ENCODE measurements at places on chromosomes 16 and 17.
A peak's percentile ranks its signal among the peaks of the same experiment; 100 is the strongest.

- DNase-seq = no peak
Measured at GRCh38 chr16:79154086-79154485, 446.5 kb downstream of the MAF start.

DNA sequence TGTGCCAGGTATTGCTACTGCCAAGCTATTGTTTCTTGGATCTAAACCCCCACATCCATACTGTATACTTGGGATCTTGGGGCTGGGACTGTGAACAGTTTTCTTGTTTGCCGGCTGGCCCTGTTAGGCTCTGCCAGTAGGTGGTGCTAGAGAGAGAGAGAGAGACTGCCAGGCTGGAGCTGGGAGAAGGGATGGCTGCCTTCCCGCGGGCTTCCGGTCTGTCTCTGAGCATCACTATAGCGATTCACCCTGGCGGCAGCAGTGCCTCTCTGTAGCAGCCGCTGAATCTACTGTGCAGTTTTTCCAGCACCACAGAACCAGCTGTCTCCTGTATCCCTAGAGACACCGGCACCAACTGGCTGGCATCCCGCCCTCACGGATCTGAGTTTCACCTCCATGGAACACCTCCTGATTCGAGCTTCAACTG, 201.2 kb downstream of the UTP18 start:
- DNase-seq = peak; percentile 85

GRCh38 chr17:35577830-35578196, 558 bp downstream of the PEX12 start:
- DNase-seq = no peak

DNA sequence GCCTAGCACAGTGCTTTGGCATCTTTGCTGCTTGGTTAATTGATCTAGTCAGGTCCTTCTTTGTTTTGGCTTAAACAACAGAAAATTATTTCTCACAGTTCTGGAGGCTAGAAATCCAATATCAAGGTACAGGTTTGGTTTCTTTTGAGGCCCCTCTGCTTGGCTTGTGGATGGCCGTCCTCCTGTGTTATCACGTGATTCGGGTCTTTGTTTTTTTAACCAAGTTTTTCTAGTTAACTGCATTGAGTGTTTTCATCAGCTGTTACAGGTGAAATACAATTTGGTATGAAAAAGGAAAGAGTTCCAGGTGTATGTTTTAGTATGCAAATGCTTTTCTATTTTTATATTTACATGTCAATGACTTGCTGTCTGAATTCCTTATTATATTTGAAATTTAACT, 2.8 kb downstream of the NLK start:
- peak; percentile 81 for DNase-seq

- DNase-seq = no peak
Measured at GRCh38 chr17:6910987-6911603, 79.6 kb upstream of the TEKT1 start.

GRCh38 chr17:8741771-8742170, 2.9 kb downstream of the CCDC42 start:
- no peak for DNase-seq

DNA sequence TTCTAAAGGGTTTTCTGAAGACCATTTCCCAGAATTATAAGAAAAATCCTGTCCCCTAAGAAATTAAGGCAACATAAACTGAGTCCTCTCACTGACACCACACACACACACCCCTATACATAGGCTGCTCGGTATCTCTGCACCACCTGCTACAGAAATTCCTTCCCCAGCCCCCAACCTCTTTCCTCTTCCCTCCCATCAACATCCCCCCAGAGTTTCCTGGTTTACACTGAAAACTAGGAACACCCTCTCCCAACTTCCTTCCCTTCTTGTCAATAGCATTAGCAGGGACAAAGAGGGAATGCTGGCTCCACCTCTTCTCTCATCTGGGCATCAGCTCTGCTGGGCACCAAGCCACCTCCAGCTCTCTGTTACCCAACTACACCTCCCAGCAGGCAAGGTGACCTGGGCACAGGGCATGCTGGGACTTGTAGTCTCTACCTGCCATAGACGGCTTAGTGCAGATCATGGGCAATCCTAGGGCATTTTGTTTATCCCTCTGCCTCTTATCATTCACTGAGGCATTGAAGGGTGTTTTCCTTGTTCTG, 15.7 kb downstream of the CAVIN1 start:
- DNase-seq = peak; percentile 76

DNA sequence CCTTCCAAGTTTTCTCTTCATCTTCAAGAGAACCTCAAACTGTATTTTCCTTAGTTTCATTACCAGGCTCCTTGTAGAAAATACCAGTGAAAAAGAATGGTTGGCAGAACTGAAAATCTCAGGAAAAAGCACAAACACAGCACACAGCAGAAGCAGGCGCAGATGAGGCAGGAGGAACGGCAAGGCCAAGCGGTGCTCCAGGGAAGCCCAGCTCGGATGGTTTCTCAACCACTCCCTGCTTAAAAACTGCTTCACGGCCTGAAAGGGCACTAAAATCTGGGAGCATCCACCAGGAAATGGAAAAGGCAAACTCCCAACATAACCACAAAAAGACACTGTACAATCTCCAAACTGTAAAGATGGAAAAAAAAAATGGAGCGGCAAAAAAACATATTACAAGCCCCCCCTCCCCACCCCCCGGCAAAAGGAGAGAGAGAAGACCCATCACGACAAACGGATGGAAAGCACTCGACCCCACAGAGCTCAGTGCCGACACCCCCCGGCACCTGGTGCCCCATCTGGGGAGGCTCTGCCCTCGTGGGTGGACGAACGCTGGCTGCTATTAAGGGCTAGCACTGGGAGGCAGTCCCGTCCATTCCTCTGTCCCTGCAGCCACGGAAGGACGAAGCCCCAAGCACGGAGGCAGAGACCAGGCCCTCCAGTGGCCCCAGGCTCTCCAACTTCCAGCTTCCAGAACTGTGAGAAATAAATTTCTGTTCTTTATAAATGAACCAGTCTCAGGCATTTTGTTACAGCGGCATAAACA, 127.5 kb downstream of the ZNF778 start:
- DNase-seq = no peak

GRCh38 chr17:5798094-5798493, 213.8 kb upstream of the NLRP1 start:
- no peak for DNase-seq

DNA sequence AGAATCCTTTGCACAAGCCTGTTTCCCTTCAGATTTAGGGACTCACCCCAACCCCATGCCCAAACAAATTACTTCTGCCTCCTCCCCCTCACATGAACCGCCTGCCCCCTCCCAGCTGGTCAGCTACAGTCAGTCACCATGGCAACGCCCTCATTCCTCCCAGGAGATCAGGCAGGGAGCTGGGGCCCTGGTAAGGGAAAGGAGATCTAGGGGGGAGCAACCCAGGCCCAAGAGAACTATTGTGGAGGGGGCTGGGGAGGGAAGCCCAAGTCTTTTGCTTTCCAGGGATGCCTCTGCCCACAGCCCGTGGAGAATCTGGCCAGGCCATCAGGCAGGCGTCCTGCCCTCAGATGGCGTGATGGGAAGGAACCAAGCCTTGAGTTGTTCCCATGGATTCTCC, 2.8 kb downstream of the FAM171A2 start:
- DNase-seq = peak; percentile 34

GRCh38 chr17:9225305-9226101, 204.2 kb downstream of the NTN1 start:
- DNase-seq = no peak

- no peak for DNase-seq
Measured at GRCh38 chr16:68909099-68909733, 65.9 kb downstream of the TANGO6 start.

- DNase-seq = no peak
Measured at GRCh38 chr16:52254746-52255145, 292.2 kb downstream of the TOX3 start.

DNA sequence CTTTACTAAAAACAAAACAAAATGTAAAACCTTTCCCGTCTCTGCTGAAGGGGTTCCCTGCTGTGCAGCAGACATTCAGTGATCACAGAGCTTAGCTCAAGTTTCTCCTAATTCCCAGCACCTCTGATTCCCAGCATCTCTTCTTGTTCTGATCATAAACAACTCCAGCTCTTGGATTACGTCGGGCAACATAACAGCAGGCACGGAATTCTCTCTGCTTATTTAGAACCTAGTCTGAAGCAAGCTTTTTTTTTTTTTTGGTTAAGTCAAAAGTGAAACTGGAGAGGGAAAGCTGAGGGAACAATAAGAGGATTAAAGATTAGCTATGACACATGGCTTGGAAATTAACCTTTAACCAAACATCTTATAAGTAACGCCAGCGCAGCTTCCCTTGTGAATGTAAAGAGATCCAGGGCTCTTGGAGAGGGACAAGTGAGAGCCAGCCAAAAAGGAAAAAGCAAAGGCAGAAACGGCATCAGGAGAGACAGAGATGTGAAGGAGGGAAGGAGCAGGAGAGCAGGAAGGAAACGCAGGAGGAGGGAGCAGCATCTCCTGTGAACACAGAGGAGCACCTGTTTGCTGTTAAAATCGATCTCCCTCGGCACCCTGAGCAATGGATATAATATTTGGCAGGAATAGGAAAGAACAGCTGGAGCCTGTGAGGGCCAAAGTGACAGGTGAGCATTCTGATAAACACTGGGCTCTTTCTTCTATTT, at the start of gene BCO1:
TSS of gene BCO1 (plus strand) at position 394 of the 716 bp plus-strand sequence. CDS start at position 614, 220 bp downstream.
- DNase-seq = no peak

GRCh38 chr16:82523815-82524214, 103.0 kb upstream of the CDH13 start:
- no peak for DNase-seq

GRCh38 chr17:2238432-2239169, 65.0 kb downstream of the SMG6 start:
- no peak for DNase-seq

DNA sequence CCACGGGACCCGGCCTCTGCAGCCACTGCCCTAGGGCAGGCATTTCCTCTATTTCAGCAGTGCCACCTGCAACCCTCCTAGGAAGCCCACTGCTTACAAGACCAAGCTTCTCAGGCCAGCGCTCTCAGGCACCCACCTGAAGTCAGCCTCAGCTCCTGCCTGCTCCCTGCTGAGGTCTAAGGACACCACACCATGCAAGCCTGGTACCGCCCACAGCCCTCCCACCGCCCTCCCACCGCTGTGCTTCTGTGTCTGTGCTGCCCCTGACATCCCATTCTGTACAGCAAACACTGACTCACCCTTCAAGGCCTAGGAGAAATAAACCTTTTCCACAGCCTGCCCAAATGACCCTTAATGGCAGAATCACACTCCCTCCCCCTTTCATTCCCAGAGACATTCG, 6.3 kb downstream of the CLUH start:
- no peak for DNase-seq

DNA sequence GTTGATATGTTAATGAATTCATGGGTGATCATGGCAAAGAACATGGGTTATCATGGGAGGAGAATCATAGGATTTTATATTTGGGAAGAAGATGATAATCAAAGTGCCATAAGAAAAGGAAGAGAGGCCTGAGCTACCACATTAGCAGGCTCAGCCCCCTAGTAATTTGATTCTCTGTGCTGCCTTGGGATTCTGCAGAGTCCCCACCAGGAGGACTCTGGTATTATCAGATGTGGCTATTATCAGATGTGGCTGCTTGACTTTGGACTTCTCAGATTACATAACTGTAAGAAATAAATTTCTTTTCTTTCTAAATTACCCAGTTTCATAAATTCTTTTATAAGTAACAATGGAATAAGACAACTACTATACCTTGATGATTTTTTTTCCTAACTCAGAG, 137.6 kb downstream of the ITFG1 start:
- DNase-seq = no peak

DNA sequence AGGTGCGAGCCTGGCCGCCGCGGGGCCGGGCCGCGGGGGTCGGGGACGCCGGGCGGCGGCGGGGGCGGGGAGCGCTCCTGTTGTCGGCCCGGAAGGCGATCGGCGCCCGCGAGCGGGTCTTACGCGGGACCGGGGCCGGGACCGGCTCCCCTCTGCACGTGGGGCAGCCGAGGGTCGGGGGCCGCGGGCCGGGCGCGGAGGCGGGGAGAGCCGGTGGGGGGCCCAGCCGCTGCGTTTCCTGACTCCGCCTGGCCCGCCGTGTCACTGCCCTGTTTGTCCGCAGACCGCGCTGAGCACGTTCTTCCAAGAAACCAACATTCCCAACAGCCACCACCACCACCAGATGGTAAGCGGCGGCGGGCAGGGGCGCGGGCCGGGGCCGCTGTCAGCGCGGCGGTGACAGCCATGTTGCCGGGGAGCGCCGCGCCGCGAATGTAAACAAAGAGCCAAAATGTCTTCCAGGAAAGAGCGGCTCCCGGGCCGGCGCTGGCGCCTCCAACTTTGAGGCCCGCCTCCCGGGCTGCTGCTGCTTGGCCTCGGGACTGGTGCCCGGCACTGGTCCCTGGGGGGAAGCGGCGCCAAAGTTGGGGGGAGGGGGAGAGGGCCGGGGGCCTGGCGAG, 586 bp downstream of the UBALD2 start:
- DNase-seq = no peak

DNA sequence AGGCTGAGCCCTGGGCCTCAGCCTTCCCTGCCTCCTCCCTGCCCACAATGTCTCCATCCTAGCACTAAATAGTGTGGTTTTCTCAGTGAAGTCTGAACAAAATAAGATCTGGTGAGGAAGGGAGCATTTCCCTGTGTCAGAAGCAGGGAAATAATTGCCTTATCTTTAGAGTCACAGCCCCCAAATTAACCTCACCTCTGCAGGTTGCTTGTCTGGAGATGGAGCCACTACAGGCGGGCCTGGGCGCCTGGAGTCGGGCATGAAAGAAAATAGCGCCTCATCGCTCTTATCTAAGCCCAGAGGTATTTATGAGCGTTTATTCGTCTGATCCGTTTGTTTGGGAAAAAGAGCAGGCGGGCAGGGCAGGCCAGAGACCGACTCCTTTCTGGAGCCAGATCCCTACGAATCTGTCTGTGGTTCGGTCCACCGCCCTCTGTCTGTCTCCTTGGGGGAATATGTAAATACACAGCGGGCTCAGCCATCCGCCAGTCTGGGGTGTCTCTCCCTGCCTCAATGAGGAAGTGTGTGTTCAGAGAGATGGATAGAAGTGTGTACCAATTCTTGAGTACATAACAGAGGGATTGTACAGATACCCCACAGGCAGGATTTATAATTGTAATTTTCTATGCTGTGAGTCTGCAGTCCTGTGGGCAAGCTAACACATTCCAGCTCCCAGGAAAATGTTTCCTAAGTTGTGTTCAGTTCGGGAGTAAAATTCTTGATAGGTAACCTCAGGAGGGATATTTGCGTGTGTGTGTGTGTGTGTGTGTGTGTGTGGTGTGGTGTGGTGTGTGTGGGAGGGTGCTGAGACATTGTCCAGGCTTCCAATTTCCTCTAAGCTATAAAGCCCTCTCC, 4.3 kb downstream of the HOXB6 start:
- no peak for DNase-seq

- DNase-seq = no peak
Measured at GRCh38 chr16:62383941-62384340, 347.7 kb upstream of the CDH8 start.
